Regular cardiac myocyte (primary cell): ENCODE measurements at places on chromosomes 1 and 21. TPM values are rescaled to one million over a fixed set of nuclear protein-coding genes. Genes with fewer than 3 reads are reported as not detected.

Gene CRABP2
- 7.9 and 8.1 TPM in 2 replicates for total RNA-seq

Gene PDPN
- total RNA-seq = 0.77 and 1.1 TPM in 2 replicates

Gene PWP2
- 5.9 and 9.2 TPM in 2 replicates for total RNA-seq

Gene FMO5
- 0.19 and 2.5 TPM in 2 replicates for total RNA-seq
